ENCODE measurements at places on chromosomes 1 and 21.

DNA sequence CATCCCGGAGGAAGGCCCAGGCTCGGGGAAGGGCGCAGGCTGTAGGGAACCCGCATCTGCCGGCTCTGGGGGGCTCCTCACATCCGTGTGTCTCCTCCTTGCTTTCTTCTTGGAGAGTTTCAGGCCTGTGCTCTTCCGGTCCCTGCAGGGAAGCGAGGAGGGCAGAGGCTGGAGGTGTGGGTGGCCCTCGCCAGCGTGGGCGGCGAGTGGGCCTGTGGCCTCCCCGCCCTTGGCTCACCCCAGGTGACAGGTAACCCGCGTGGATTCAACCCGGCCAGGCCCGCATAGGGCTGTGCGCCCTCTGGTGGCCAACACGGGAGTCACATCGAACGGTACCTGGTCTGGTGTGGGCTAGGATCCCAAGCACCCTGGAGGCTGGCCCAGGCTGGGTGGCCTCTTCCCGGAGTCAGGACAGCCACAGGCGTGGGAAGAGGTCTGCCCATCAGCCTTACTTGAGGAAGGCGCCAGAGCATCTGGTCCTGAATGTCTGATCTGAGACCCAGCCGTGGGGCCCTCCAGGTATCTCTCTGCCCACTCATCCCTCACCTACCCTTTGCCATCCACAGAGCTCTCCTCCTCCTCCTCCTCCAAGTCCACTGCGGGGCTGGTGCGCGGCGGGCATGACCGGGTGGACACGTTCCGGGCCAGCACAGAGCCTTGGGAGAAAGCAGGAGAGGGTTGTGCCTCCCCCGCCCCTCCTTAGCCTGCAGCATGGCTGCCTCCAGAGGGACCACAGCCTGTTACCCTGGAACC is 9.6 kb upstream of the TNFRSF25 start:
- no peak for DNase-seq

- no peak for DNase-seq
Observed at GRCh38 chr1:31763671-31764311, 349 bp downstream of the ADGRB2 start.

- DNase-seq, result no peak
Observed at GRCh38 chr1:83500987-83501591, 497.8 kb downstream of the TTLL7 start.

DNA sequence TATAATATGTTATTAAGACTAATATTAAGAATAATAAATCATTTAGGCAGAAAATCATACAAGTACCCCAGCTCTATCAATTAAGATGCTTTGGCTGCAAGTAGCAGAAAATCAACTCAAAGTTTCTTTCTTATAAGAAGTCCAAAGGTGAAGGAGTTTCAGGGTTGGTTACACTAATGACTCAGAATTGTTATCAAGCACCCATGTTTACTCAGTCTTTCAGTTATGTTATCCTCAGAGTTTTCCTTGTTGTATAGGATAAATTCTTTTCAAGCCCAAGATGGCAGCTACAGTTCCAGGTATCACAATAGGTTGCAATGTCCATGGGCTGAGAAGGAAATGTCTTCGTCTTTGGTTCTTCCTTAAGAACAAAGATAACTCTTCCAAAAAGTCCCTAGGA is 163.6 kb downstream of the TNFSF18 start:
- no peak for DNase-seq

DNA sequence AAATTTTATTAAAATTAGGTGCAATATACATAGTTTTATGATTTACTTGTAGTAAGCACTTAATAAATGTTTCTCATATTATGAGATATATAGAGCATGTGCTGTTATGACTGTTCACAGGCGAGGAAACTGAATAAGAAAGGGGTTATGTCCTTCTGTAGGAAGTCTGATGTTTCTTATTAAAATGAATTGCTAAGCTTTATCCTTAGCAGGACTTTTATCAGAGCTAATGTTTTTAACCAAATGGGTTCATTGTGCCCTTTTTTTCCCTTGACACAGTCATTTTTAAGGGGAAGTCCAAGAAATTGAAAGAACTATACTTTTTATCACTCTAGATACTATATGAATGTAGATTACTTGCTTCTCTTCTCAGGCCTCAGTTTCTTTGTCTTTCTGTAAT is 285.2 kb downstream of the PTPRC start:
- no peak for DNase-seq

DNA sequence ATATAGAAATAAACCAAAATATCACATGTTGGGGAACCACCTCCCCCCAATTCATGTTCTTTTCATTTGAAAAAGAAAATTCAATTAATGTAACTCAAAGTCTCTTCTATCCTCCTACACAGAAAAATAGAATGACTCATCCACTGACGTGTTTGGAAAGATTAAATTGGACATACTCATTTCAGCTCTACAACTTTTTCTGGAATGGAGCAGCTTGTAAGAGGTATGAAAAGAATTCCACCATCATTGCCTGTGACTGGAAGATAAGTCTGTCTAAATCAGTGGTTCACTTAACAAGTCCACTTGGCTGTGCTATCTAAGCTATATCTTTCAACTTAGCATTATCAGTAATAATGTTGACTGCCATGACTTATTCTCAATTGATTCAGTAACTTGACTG is 702.3 kb downstream of the BRINP3 start:
- peak; percentile 9 for DNase-seq

- DNase-seq, result no peak
Observed at GRCh38 chr1:192579010-192579738, 3.6 kb downstream of the RGS1 start.

DNA sequence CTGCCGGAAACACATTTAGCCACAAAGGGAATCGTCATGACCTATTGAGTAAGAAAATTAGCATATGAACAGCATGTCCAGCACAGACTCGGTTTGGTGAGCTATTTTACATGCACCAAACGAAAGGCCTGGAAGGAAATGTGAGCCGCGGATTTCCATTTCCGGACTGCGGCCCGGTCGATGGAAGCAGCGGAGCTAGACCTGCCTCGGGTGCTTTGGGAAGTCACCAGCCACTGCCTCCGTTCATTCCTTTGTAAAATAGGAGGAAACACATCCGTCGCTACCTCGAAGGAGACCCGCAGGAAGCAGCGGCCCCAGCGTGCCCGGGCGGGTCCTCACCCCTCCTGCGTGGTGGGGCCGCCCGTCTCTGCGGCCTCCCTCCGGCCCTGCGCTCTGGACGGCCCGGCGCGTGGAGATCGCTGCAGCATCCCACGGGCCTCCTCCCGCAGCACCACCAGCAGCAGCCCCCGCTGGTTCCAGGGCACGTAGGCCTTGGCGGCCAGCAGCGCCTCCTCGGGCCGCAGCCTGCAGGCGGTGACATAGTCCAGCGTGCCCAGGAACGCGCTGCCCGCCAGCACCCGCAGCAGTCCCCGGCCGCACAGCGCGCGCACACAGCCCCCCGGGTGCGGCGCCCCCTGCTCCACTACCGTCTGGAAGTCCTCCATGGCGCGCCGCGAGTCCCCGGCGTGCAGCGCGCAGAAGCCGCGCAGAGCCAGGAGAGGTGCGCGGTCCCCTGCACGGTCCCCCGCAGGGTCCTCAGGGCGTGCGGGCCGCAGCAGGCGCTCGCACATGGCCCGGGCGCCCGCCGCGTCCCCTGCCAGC is 12.1 kb downstream of the TTC34 start:
- DNase-seq, result no peak

DNA sequence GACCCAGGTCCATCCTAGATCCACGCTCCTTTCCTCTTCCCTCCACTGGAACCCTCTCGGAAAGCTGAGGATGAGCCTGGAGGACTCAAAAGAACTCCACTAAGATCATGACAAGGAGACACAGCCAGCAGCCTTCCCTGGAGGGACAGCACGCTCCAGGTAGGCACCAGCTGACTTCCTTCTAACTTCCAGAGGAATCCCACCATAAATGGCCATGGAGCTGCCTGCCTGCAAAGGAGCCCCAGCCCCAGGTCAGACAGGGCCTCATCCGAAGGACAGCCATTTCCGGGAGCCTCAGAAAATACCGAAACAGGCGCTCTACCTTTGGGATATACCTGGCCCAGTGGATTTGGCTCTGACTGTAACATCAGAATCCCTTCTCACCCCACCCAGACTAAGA is 4.1 kb downstream of the SH3BP5L start:
- DNase-seq, result no peak

GRCh38 chr1:33410091-33410701 is 20.7 kb downstream of the PHC2 start:
- DNase-seq, result no peak

GRCh38 chr1:206723462-206723804 is 38.7 kb downstream of the MAPKAPK2 start:
- no peak for DNase-seq

GRCh38 chr1:112594208-112594876 is 24.6 kb downstream of the ST7L start:
- DNase-seq, result peak; percentile 63

DNA sequence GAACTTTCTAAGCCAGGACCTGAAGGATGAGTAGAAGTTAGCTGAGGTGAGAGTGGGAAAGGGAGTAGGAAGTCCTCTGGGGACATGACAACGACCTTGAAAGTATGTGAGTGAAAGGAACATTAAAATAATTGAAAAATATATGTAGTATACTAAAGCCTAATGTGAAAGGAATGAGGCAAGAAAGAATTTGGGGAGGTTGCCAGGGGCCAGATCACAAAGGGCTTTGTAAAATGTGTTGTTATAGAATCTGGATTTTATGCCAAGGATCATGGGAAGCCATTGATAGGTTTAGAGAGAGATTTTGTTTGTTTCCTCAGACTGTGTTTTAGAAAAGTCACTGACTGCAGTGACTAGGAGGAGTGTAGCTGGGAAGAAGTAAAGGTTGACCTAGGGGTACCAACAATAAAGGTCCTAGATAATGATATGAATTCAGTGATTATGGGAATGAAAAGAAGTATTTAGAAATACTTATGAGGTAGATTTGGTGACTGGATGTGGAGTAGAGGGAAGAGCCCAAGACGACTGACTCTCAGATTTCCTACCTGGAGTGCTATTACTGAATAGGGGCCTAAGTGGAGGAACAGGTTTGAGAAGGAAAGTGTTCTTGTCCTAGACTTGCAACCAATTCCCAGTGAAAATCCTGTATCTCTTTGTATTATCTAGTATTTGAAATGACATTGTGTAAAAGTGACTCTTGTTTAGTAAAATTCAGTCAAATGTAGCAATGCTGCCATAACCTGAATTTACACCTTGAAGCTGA is 179.8 kb downstream of the PHTF1 start:
- no peak for DNase-seq

DNA sequence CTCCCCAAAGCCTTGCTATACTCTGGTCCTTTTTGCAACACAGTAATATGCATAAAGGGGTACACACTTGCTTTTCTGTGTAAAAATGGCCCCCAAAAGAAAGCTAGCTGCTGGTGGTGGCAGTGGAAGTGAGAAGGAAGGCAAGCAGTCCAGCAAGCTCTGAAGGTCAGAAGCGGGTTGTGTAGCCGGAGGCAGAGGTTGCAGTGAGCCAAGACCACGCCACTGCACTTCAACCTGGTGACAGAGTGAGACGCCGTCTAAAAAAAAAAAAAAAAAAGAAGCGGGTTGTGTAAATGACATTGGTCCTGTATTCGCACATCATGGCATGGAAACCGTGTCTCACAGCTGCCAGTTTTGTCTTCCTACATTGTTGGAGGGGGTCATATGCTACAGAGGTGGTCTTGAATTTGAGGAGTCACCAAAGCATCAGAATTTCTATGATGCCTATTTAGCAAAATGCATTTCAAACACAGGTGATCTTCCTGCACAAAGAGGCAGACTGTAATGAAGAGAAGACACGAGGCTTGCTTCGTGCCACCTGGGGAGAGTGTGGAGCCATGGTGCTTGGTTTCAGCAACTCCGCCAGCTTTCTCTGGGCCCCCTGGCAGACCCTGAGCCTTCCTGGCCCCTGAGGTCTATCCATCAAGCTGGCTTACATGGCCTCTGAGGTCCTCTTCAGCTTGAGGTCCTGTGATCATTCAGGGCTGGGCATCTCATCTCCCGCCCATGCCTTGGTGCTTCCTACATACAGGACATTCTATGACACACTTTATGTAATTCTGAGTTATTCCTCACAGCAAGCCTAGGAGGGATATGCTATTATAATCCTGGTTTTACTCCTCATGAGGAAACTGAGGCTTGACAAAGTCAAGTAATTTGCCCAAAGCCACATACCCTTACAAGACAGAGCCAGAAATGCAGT is 71.0 kb downstream of the TOMM20 start:
- no peak for DNase-seq

GRCh38 chr1:63411066-63411465 is 43.6 kb downstream of the ALG6 start:
- no peak for DNase-seq

DNA sequence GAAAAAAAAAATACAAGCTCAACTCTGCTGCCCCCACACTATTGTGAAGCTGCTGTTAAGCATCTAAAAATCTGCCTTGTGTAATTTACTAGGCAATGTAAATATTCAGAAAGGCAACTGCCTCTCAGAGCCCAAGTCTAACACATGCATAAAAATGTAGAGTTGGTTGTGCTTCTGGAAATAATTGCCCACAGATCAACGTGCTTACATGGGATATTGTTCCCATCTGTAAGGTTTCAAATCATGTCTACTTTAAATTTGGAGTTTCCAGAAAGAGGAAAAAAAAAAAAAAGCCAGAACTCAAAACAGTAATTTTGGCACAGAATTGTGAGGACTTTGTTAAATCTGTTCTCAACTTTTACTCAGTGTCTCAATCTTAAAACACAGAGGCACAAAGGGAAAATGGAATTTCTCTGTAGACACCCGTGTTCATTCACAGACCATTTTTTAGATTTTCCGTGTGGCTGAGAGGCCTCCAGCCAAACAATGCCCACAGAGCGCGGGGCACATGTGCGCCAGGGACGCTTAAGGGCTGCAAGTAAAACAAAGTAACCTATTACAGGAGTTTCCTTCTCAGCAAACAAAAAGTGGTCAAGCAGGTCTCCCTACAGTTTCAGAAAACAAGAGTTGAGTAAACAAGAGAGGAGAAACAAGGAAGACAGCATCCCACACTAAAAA is 115.5 kb downstream of the RERE start:
- DNase-seq, result peak; percentile 35

- no peak for DNase-seq
Observed at GRCh38 chr1:241888232-241888631, 40.2 kb downstream of the EXO1 start.

- no peak for DNase-seq
Observed at GRCh38 chr1:100308777-100309176, 42.8 kb downstream of the RTCA start.

- no peak for DNase-seq
Observed at GRCh38 chr1:236502972-236503639, 20.7 kb upstream of the LGALS8 start.

DNA sequence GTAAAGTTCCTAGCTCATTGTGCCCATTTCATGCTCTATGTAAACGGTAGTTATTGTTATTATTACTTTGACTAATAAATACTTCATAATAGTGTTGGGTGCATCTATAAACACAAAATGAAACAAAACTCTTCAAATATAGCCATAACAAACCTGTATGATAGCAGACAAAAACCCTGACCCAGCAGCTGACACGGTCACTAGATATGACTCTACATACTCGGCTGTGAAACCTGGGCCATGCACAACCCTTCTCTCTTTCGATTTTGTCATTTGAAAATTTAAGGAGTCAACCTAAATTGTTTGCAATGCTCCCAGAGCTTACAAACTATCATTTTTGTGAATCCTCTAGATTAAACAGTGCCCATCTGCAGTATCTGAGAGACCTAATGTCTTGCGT is 8.0 kb upstream of the RGS13 start:
- DNase-seq, result no peak
